Suprapubic skin (tissue), 4 donors: ENCODE measurements at places on chromosomes 6 and 20.

GRCh38 chr6:53302678-53303360 is 45.9 kb downstream of the ELOVL5 start:
- H3K27ac ChIP-seq = no peak overlapping the region
- H3K36me3 ChIP-seq = no peaks in the 10 kb centered on the region
- peak overlapping the region; percentile 1 for H3K4me3 ChIP-seq
- H3K4me1 ChIP-seq = peaks cover 39% of the 10 kb centered on the region
- H3K27me3 ChIP-seq = no peaks in the 10 kb centered on the region
- DNase-seq = no peak

- DNase-seq = peak; percentile 84
- H3K36me3 ChIP-seq = no peaks in the 10 kb centered on the region
- peaks cover 4% of the 10 kb centered on the region for H3K4me1 ChIP-seq
- H3K27ac ChIP-seq = no peak overlapping the region
- H3K4me3 ChIP-seq = no peak overlapping the region
Observed at GRCh38 chr6:14841901-14842421, 403.9 kb upstream of the JARID2 start.

GRCh38 chr6:149012040-149012545 is 265.3 kb downstream of the UST start:
- H3K4me3 ChIP-seq = no peak overlapping the region
- no peaks in the 10 kb centered on the region for H3K4me1 ChIP-seq
- no peak overlapping the region for H3K27ac ChIP-seq
- no peak for DNase-seq

GRCh38 chr6:142462260-142462659 is 160.5 kb downstream of the ADGRG6 start:
- no peaks in the 10 kb centered on the region for H3K4me1 ChIP-seq
- no peaks in the 10 kb centered on the region for H3K27me3 ChIP-seq
- no peaks in the 10 kb centered on the region for H3K36me3 ChIP-seq
- no peak for DNase-seq
- no peak overlapping the region for H3K27ac ChIP-seq
- H3K4me3 ChIP-seq = no peak overlapping the region

DNA sequence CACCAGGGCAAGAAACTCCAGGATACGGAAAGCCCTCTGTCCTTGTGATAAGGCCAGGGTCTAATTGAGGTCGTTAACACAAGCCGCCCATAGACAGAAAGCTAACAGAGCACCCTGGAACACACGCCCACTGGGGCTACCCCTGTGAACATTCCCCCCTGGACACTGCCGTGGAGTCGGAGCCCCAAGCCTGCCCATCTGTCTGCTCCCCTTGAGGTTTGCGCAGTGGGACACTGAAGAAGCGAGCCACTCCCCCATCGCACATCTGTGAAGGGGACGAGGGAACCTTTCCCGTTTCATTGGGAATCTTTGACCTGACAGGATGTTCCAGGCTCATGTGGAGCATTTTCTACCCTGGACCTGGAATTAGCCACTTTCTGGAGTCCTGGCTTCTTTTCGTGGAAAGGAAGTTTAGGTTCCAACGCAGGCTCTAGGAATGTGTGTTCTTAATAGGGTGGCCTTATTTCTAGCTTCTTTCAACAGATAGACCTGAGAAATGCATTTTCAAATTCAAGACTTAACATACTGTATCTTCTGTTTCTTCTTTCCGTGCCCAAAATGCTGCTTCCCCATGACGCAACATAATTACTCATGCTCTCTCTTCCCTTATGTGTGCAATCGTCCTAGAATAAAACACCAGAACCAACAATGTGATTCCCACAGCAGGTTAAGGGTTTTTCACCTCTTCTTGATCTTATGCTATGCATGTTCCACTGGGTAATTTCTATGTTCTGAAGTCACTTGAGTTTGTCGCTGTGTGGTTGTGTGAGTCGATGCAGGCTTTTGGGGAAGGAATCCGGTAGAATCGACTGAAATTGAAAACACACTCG is 161.1 kb downstream of the ERMARD start:
- no peaks in the 10 kb centered on the region for H3K27me3 ChIP-seq
- no peak overlapping the region for H3K4me3 ChIP-seq
- H3K4me1 ChIP-seq = peaks cover 2% of the 10 kb centered on the region
- no peaks in the 10 kb centered on the region for H3K36me3 ChIP-seq
- no peak for DNase-seq

GRCh38 chr20:50957276-50957675 is 1.1 kb downstream of the DPM1 start:
- H3K36me3 ChIP-seq = peaks cover 15% of the 10 kb centered on the region
- H3K4me1 ChIP-seq = peaks cover 38% of the 10 kb centered on the region
- DNase-seq = no peak
- H3K27ac ChIP-seq = peak overlapping the region; percentile 95

- no peaks in the 10 kb centered on the region for H3K4me1 ChIP-seq
- no peaks in the 10 kb centered on the region for H3K36me3 ChIP-seq
- H3K27ac ChIP-seq = no peak overlapping the region
- H3K27me3 ChIP-seq = peaks cover 62% of the 10 kb centered on the region
Observed at GRCh38 chr20:63081831-63082230, 75.1 kb upstream of the BHLHE23 start.

DNA sequence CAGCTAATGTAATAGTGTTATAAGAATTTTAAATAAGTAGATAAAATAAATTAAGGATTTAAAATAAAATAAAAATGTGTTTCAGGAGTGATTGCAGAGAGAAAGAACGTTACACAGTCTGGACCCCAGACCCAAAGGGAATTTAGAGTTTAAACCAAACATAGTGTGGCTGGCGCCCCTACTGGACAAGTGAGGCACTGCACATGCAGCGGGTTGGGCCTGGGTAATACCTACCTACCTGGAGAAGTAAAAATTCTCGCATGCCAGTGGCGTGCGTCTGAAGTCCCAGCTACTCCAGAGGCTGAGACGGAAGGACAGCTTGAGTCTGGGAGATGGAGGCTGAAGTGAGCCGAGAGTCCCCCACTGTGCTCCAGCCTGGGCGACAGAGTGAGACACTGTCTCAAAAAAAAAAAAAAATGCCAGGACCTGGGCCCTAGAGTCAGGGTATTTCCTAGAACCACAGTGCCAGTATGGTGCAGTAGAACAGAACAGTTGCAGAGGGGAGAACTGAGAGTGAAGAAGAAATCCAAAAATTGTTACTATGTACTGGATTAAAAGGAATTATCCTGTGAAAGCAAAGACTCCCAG is 71.4 kb upstream of the TCF21 start:
- no peak overlapping the region for H3K4me3 ChIP-seq
- no peaks in the 10 kb centered on the region for H3K27me3 ChIP-seq
- no peaks in the 10 kb centered on the region for H3K36me3 ChIP-seq
- H3K27ac ChIP-seq = no peak overlapping the region

DNA sequence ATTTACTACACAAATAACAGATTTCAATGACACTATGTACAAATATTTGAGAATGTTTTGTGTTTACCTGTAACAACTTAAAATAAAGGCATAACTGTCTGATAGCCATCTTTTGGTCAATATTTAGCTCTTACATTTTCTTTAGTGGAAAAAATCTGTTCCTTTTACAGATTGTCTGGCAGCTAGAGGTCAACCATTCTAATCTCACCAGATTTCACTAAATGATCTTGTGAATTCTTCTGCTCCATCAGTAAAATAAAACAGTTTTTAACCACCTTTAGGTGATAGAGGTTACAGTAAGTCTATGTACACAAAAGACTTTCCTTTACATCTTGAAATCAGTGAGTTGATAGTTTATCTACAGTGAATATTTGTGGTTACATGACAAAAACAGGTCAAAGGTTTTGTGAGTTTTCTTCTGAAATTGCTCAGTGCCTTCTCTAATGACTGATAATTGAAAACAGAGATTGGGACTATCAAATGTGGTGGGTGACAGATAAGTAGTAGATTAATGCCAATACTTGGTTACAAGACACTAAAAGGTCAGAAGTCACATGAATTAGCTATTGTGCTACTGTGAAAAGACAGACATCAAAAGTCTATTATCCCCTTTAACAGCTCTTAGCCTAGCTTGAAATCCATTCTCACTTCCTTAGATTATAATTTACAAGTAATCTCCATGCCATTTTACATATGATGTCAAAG is 47.4 kb downstream of the BMP5 start:
- no peak overlapping the region for H3K4me3 ChIP-seq
- H3K27me3 ChIP-seq = no peaks in the 10 kb centered on the region
- no peaks in the 10 kb centered on the region for H3K4me1 ChIP-seq
- no peaks in the 10 kb centered on the region for H3K36me3 ChIP-seq
- no peak for DNase-seq

DNA sequence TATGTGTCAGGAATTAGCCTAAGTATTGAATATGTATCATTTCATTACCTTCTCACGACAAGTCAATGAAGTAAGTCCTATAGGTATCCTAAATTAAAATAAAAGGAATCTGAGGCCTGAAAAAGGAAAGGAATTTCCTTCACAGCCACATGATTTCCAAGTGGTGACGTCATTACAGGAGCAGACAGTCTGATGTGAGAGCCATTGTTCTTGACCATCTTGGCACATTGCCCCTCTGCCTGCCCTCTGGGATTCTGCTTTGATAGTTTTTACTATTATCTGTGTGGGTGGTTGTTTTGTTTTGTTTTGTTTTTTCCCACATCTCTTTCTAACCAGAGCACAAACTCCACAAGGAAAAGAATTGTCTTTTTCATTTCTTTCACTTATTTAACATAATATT is 219.8 kb upstream of the UFL1 start:
- H3K4me3 ChIP-seq = no peak overlapping the region
- H3K4me1 ChIP-seq = no peaks in the 10 kb centered on the region
- no peaks in the 10 kb centered on the region for H3K27me3 ChIP-seq
- H3K36me3 ChIP-seq = no peaks in the 10 kb centered on the region
- DNase-seq = no peak
